ENCODE measurements at places on chromosomes 4 and X.

GRCh38 chr4:160180211-160180610 is 1077.3 kb downstream of the RAPGEF2 start:
- DNase-seq = peak; percentile 94

DNA sequence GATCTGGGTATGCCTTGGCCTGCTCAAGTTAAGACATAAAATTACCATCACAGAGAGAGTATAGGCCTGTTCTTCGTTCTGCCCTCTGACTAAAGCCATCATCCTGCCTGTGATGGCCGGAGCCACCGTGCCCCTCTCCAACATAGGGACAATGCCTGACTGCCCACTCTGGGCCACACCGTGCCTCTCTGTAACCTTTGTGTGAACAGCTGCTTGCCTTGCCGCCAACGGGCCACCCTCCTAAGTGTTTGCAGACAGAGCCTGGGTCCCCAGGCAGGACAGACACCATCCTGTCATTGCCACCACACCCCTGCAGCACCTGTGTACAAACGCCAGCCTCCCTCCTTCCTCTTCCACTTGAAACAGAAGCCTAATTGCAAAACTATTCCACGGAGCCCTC is 298.7 kb upstream of the TENM3 start:
- no peak for DNase-seq

DNA sequence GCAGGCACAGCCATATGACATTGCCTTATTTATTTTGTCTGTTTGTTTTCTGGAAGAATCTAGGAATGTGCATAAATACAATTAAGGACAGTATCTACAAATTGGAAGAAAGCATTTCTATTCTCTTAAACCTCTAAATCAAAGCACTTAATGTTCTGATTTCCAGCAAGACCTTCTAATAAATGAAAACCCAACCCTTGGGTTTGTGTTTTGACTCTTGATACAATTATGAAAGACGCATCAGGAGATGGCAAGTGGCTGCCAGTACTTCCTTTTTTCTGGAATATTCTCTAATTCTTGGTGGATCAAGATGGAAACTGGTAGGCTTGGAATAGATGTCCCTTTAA is 437 bp upstream of the CPE start:
- no peak for DNase-seq

- peak; percentile 33 for DNase-seq
These were observed 162.1 kb downstream of the SMIM20 start for GRCh38 chr4:26076000-26076587.

DNA sequence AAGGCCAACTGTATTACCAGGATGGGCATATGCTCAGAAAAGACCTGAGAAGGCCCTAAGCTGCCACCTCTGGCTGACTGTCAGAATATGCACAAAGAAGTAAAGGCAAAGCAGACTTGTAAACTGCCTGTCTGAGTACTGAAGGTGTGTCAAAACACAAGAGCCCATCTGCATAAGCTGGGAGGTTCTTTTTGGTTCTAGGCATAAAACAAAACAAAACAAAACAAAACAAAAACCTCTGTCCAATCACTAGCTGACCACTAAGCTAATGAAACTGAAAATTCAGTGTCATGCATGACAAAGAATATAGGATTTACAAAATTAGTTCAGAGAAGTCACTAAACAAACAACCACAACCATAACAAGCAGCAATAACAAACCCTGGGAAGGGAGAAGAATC is 20.6 kb downstream of the SH3D19 start:
- DNase-seq = no peak

- DNase-seq = no peak
These were observed 387.9 kb downstream of the BCOR start for GRCh38 chrX:39709812-39710211.

DNA sequence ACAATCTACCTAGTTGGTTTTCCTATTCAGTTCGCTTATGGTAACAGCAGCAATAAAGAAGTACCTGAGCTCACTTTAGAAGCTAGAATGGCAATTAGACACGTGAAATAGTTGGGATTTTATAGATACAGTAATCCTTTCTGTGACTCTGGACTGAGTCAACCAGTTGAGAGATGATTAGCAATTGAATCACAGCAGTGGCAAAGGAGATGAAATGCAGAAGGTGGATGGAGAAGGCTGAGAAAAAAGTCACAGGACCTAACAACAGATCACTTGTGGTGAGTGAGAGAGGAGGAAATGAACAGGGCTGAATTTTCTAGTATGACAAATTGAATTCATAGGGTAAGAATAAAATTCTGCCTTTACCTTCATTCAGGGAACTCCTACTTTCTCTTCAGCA is 197.1 kb upstream of the MAGEB18 start:
- DNase-seq = peak; percentile 43

DNA sequence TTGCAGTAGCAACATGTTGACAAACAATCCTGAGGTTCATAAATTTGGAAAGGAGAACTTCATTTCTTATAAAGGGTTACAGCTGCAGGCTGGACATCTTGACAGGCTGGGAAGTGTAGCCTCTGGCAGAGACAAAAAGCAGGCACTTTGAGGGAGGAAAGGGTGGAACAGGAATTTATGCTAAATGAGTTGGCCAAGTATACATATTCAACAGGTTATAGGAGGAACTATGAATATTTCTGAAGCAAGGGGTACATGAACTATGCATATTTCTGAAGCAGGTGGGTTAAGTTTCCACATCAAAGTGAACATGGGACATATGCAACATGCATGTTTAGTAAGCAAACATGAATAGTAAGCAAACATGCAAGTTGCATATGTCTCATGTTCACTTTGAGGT is 1.6 kb upstream of the ANTXR2 start:
- DNase-seq = no peak

Data from fibroblast of skin of abdomen (primary cell).